Caco-2 (cell line): ENCODE measurements at places on chromosomes 12 and 14.

DNA sequence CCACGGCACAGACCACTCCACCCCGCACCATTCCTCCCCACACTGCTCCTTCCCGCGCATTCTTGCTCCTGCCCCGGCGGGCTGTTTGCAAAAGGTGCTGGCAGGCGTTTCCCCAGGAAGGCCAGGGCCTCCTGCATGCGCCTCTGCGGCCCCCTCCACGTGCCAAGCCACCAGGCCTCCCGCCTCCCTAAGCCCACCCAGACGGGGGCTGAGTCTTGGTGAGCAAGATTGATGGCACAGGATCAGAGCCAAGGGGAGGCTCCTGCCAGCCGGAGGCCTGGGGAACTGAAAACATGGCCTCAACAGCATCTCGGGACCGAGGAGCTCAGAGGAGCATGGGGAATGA, 328.3 kb upstream of the DIO3 start:
- H3K27me3 ChIP-seq, result no peaks in the 10 kb centered on the region
- DNase-seq, result peak; percentile 13
- H3K27ac ChIP-seq, result no peak overlapping the region
- no peaks in the 10 kb centered on the region for H3K36me3 ChIP-seq
- no peaks in the 10 kb centered on the region for H3K4me1 ChIP-seq
- H3K4me3 ChIP-seq, result no peak overlapping the region

DNA sequence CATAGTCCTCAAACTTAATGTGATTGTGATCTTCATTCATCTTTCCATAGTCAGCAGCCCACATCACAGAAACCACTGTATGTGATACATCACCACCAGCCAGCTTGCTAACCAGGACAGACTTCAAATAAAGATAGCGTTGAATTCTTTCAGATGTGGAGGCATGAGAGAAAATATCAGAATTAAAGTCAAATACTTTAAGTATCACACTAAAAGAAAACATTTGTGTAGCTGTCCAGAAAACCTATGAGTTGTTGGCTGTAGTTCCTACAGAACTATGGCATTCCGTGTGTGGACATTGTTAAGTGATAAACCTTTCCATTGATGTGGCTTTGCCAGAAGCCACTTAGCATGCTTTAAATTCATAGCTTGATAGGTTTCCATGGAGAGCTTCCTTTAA, 105.1 kb downstream of the LLPH start:
- no peak for DNase-seq
- H3K27ac ChIP-seq, result no peak overlapping the region
- H3K36me3 ChIP-seq, result no peaks in the 10 kb centered on the region
- peaks cover 9% of the 10 kb centered on the region for H3K4me1 ChIP-seq
- H3K4me3 ChIP-seq, result no peak overlapping the region
- no peaks in the 10 kb centered on the region for H3K27me3 ChIP-seq

DNA sequence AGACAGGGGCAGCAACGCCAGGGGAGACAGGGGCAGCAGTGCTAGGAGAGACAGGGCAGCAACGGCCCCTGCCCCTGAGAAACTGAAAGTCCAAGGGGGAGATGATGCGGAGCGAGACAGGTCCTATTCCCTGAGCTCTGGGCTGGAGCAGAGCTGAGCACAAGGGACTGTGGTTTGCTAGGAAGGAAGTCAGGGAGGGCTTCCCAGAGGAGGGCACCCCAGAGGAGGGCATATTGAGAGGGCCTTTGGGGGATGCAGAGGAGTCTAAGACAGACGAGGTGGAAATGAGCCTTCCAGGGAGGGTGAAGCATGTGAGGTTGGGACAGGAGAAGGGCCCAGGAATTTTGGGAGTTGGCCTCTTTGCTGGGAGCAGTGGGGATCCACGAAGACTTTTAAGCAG, 52.1 kb upstream of the BEGAIN start:
- no peak overlapping the region for H3K27ac ChIP-seq
- H3K36me3 ChIP-seq, result no peaks in the 10 kb centered on the region
- DNase-seq, result no peak
- H3K4me1 ChIP-seq, result no peaks in the 10 kb centered on the region
- H3K27me3 ChIP-seq, result no peaks in the 10 kb centered on the region

- peaks cover 19% of the 10 kb centered on the region for H3K4me1 ChIP-seq
- no peak for DNase-seq
- H3K27ac ChIP-seq, result no peak overlapping the region
- no peaks in the 10 kb centered on the region for H3K27me3 ChIP-seq
Observed at GRCh38 chr12:70248876-70249275, 5.6 kb downstream of the CNOT2 start.

- peak; percentile 50 for DNase-seq
- H3K36me3 ChIP-seq, result no peaks in the 10 kb centered on the region
- no peaks in the 10 kb centered on the region for H3K27me3 ChIP-seq
- H3K4me3 ChIP-seq, result no peak overlapping the region
- H3K27ac ChIP-seq, result no peak overlapping the region
- no peaks in the 10 kb centered on the region for H3K4me1 ChIP-seq
Observed at GRCh38 chr14:78530078-78530477, 359.9 kb downstream of the NRXN3 start.

GRCh38 chr12:120013659-120014380, 24.8 kb downstream of the BICDL1 start:
- H3K4me3 ChIP-seq, result no peak overlapping the region
- no peaks in the 10 kb centered on the region; the same call in 1 of the 2 replicates for H3K4me1 ChIP-seq
- no peak overlapping the region for H3K27ac ChIP-seq
- H3K27me3 ChIP-seq, result no peaks in the 10 kb centered on the region

DNA sequence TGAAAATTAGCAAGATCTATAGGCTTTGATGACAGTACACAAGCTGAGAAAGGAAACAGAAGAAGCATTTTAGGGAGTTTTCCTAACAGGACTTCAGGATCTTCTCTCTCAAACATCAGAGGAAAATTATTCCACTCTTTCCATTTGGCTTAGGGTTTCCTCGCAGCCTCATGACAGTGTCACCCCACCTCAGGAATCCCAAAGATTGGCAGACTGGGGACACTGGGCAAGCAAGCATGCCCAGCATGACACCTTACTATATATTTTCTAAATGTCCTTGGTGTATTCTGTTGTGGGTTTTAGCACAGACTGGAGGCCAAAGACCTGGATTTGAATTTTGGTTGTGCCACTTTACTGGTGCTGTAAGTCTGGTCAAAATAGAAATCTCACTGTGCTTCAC, 482.4 kb upstream of the SOX5 start:
- H3K27ac ChIP-seq, result no peak overlapping the region
- DNase-seq, result no peak
- peaks cover 4% of the 10 kb centered on the region for H3K4me1 ChIP-seq
- H3K36me3 ChIP-seq, result no peaks in the 10 kb centered on the region
- H3K4me3 ChIP-seq, result no peak overlapping the region

- no peak overlapping the region for H3K27ac ChIP-seq
- H3K36me3 ChIP-seq, result no peaks in the 10 kb centered on the region
- H3K4me1 ChIP-seq, result no peaks in the 10 kb centered on the region
- H3K27me3 ChIP-seq, result no peaks in the 10 kb centered on the region
- H3K4me3 ChIP-seq, result no peak overlapping the region
- DNase-seq, result no peak
Observed at GRCh38 chr12:37546901-37547475, 769.6 kb upstream of the ALG10B start.

GRCh38 chr12:60106214-60106613, 510.4 kb downstream of the SLC16A7 start:
- no peak for DNase-seq
- H3K4me1 ChIP-seq, result peaks cover 10% of the 10 kb centered on the region
- no peaks in the 10 kb centered on the region for H3K27me3 ChIP-seq
- H3K27ac ChIP-seq, result no peak overlapping the region
- no peak overlapping the region for H3K4me3 ChIP-seq

DNA sequence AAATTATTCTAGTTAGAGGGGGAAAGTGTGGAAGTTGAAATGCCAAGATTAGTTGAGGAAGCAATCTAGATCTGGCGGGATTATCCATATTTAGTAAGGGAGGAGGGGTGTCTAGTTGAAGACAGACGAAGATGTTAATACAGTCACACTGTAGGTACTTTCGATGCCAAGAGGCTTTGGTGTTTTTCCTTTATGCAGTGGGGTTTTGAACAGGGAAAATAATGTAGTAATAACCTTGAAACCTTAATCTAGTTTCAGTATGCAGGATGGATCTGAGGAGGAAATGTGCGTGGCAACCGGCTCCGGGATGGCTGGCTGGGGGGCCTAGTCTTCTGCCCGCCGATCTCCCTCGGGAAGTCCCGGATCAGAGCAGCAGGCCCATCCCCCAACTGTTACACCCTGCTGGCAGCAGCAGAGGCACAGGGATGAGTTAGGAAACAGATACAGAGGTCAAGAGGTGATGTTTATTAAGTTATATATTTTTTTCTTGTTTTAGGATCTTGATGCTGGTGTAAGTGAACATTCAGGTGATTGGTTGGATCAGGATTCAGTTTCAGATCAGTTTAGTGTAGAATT, 27.4 kb downstream of the MDM2 start:
- no peak for DNase-seq
- H3K4me1 ChIP-seq, result peaks cover 14% of the 10 kb centered on the region
- 0 out of 2 replicates have a peak, but pooled peaks cover 1% of the 10 kb centered on the region for H3K36me3 ChIP-seq
- H3K4me3 ChIP-seq, result no peak overlapping the region

DNA sequence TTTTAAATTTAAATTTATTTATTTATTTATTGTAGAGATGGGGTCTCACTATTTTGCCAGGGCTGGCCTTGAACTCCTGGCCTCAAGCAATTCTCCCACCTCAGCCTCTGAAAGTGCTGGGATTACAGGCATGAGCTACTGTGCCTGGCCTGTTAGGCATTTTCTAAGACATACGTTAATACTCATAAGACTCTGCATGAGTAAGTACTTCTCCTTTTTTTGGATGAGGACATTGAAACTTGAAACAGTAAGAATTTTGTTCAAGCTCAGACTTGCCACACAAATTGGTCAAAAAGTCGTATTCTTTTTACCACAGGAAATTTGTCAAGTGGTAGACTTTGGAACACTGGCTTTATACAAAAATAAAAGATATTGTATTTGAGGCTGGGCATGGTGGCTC, 187.4 kb upstream of the RASSF8 start:
- H3K27me3 ChIP-seq, result no peaks in the 10 kb centered on the region
- H3K27ac ChIP-seq, result no peak overlapping the region
- H3K36me3 ChIP-seq, result no peaks in the 10 kb centered on the region
- DNase-seq, result no peak

DNA sequence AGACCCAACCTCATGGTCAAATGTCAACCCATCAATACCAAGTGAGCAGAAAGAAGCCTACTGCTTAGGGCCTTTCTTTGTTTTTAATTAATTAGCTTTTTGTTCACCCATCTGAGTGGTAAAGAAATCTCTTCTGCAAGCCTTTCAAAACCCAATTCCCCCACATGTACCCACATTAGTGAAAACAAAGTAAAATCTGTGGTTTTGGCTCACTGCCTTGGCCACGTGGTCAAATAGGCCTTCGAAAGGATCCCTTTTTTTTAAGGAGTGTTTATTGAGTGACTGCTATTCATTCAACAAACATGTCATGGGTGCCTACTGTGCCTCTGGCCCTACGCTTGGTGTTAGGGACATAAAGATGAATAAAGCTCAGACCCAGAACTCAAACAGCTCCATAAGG, 160.1 kb downstream of the NUAK1 start:
- no peak for DNase-seq
- H3K27me3 ChIP-seq, result no peaks in the 10 kb centered on the region; the same call in 1 of the 2 replicates

DNA sequence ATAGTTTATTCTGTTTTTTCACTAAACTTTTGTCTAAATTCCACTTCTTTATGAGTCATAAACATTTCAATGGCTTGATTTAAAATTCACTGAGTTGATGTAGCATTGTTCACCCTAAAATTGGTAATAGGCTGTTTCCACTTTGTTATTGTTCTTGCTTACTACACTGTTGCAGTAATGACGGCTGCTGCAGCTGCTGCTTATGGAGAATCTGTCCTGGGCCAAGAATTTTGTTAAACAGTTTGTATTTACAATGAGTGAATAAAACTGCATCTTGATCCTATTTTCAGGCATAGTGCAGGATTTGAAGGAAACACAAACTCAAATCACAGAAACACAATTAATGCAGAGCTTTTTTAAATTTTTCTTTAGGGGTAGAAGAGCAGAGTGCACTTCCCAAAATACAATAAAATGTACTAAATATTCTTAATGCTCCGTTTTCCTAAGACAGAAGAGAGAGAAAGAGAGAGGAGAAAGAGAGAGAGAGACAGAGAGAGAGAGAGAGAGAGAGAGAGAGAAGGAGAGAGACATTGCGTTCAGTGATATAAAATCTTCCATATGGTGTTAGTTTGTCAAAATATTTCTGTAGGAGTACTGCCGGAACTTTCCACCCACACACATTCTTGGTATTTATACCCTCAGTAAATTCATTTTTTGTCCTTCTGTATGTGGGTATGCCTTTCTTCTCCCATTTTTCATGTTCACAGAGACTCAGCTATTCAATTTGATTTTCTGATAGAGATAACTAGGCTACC, 266.4 kb downstream of the LRFN5 start:
- no peak for DNase-seq
- peak overlapping the region; percentile 43 for H3K27ac ChIP-seq
- no peaks in the 10 kb centered on the region for H3K27me3 ChIP-seq
- no peaks in the 10 kb centered on the region for H3K36me3 ChIP-seq

GRCh38 chr12:26627335-26627734, 205.7 kb downstream of the ITPR2 start:
- DNase-seq, result peak; percentile 54
- H3K27ac ChIP-seq, result peak overlapping the region; percentile 64
- no peaks in the 10 kb centered on the region; the same call in 1 of the 2 replicates for H3K36me3 ChIP-seq
- no peaks in the 10 kb centered on the region for H3K27me3 ChIP-seq

DNA sequence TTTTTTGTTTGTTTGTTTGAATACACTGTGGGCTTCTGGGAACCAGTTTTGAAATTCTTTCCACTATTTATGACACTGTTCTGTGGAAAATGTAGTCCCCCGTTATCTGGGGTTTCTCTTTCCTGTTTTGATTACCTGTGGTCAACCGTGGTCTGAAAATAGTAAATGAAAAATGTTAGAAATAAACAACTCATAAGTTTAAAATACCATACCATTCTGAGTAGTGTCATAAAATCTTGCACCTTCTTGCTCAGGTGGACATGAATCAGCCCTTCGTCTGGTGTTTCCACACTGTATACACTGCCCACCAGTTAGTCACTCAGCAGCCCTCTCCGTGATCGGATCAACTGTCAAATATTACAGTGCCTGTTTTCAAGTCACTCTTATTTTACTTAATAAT, 5.1 kb upstream of the PAPOLA start:
- H3K36me3 ChIP-seq, result no peaks in the 10 kb centered on the region
- peak overlapping the region; percentile 53 for H3K27ac ChIP-seq
- no peak for DNase-seq
- no peaks in the 10 kb centered on the region for H3K27me3 ChIP-seq
- no peaks in the 10 kb centered on the region for H3K4me1 ChIP-seq
- H3K4me3 ChIP-seq, result no peak overlapping the region
